ENCODE measurements at places on chromosomes 7 and 10.

DNA sequence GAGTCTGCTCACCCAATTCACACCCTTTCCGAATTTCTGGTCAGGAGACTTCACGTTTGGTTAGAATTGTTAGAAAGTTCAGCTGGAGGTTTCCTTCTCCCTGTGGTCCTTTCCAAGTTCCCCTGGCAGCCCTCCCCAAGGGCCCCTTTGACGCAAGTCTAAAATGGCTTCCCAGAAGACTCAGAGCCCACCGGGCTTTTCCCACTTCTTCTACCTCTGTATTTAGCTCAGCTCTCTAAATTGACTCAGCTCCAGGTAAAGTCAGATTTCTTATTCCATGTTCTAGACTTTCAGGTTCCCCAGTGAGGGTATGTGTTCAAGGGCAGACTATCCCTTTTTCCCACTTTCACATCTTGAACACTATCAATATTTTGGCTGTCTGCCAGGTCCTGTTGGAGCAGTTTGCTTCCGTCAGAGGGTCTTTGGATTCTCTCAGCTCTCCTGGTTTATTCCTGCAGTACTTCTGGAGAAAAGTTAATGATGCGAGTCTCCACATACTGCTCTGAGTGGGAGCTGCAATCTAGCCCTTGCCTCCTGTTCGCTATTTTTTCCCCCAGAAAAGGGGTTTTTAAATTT is 53.1 kb upstream of the ZNF273 start:
- DNase-seq: no peak

DNA sequence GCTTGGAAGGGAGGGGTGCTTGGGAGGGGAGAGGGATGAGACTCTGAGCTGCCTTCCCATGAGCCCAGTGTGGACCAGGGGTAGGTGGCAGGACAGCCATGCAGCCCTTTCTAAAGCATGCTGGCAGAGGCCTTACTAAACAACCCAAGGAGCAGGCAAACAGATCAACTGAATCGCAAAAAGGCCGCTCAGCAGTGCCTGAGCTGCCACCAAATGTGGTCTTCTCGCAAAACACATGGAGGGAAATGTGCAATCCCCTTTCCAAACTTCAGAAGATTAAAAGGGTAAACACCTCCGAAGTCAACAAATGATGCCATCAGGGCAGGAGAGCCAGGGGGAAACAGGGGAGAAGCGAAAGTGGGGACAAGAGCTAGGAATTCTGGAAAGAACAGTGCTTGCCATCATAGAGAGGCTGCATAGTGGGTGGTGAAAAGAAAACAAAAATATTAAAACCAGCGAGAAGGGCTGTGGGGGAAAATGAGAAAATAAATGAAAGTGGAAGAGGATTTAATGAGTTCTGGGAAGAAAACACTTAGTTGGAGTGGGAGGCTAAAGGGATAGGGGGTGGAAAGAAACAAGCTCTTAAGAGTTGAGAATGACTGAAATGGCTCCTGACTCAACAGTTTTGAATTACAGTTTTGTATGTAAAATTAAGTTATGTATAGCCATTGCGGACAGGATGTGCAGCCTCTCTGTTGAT is 62.2 kb upstream of the ZNF32 start:
- no peak for DNase-seq

- DNase-seq: no peak
Observed at GRCh38 chr10:124204726-124205125, 111.3 kb upstream of the CHST15 start.

DNA sequence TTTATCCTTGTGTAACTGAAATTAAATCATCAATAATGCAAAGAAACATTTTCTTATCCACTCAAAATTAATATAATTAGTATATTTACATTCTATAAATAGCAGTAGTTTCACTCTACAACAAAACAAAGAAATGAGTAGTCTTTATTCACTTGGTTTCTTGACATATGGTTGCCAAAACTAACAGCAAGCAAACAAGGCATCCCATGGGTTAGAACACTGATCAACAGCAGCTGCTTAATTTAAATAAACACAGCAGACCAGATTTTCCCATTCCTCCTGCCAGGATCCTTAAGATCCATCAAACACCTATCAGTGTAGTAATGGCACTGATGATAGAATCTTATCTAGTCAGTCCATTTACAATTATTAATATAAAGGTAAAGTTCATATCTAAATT is 22.1 kb downstream of the NCAPG2 start:
- DNase-seq: no peak

GRCh38 chr10:107440741-107441140 is 276.2 kb upstream of the SORCS1 start:
- DNase-seq: no peak

GRCh38 chr10:7389346-7389745 is 21.5 kb downstream of the SFMBT2 start:
- DNase-seq: no peak

- no peak for DNase-seq
Observed at GRCh38 chr7:20749906-20750305, 36.8 kb downstream of the SP8 start.

- no peak for DNase-seq
Observed at GRCh38 chr10:101225846-101226421, 3.3 kb downstream of the LBX1 start.

DNA sequence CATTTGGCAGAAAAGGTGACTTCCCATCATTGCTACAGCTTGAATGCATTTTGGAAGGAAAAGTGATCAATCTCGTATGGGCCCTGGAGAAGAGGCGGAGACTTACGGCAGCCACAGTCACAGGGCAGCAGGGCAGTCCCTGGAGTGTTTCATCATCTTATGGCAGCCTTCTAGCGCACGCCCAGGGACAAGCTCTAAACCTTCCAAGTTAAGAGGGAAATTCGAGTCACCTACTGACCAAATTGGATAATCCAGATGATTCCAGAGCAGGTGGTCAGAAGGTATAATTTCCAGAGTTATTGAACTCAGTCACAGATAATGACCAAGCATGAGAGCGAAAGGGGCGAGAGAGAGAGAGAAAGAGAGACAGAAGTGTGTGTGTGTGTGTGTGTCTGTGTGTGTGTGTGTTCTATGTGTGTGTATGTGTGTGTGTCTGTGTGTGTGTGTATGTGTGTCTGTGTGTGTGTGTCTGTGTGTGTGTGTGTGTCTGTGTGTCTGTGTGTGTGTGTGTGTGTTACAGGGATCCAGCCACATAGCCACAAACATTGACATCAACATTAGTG is 123.7 kb upstream of the ADAM12 start:
- DNase-seq: no peak

DNA sequence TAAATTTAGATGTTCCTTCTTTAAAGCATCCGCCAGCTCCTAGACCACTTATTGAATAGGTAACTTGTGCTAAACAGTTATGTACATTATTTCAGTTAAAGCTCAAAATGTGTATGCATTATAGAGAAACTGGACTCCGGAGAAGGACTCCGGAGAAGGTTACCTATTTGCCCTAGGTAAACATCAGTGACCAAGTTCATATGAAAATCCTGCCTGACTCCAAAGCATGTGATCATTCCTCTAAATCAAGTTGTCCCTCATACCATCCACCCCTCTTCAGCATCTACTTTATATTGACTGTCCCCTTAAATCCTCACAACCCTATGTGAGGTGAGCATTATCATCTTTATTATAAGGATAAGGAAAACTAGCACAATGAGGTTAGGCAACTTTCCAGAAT is 147.5 kb downstream of the SRPK2 start:
- DNase-seq: no peak

GRCh38 chr7:47453093-47454061 is 128.5 kb downstream of the TNS3 start:
- no peak for DNase-seq

GRCh38 chr10:68208424-68209042 is 23.4 kb downstream of the ATOH7 start:
- peak; percentile 33 for DNase-seq

DNA sequence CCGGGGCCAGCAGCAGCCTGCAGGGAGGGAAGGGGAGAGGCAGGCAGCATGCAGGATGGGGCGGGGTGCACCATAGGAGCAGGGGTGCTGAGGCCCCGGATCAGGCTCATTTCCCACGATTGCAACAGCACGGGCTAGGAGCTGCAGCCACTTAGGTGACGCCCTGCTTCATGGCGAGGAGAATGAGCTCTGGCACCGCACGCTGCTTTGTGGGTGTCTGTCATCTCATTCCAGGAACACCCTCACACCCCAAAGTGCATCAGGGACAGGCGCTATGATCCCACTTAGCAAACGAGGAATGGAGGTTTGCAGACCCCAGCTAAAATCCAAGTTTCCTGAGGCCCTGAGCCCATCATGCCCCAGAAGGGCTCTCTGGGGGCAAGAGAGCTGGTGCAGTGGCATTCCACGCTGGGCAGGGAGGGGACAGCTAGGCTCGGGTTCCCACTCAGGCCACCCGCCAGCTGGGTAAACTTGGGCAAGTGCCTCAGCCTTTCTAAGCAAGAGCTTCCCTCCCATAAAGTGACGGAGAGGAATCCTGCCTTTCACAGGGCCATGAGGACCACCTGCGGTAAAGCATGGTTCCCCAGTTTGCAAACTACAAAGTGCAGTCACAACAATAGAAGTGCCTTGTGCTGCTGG is 9.3 kb downstream of the KCNH2 start:
- DNase-seq: no peak

- DNase-seq: no peak
Observed at GRCh38 chr7:157544980-157545680, 208.3 kb downstream of the DNAJB6 start.

DNA sequence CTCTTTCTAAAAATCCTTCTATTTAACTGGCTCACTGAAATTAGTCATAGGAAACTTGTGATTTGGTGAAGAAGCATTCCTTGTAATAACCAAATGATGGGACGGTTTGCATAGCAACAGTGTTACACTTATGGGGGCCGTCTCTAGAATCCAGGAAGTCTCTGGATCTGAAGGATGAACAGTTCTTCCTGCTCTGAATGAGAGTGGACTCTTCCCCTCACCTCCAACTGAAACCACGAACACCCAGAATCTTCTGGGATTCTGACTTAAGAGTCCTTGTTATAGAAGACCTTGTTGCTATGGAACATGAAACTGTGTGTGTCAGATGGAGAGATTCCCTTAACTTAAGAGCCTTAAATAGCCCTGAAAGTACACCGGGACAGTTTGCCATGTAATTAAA is 23.2 kb downstream of the NOLC1 start:
- DNase-seq: no peak

DNA sequence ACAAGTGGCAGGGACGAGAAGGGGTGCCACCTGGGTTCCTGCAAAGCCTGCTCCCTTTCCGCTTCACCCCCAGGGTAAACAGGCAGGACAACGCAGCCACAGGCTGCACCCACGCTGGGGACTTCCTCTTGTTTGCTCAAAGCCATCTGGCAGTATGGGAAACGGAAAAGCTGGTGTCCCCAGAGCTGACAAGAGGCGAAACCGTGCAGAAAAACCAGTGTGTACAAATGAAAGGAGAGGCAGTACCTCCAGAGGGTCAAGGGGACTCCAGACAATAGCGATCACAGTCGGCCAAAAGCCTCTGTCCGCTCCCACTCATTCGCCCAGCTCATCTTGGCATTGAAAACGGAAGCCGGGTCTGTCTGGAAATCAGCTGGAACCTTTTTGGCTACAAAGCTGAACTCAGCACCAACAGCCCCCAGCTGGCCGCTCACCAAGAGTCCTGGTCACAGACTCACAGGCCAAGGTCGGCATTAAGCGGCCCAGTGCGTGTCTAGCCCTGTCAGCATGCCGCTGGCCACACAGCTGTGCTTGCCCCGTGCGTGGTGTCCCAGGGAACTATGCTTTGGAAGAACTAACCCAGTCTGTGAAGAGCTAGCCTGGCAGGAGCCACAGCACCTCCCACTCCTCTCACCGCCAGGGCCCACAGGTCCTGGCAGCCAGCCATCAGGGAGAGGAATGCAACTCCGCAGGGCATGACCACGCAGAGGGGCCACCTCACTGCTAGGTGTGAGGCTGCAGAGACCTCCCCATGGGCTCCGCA is 10.4 kb downstream of the TNS3 start:
- DNase-seq: no peak

DNA sequence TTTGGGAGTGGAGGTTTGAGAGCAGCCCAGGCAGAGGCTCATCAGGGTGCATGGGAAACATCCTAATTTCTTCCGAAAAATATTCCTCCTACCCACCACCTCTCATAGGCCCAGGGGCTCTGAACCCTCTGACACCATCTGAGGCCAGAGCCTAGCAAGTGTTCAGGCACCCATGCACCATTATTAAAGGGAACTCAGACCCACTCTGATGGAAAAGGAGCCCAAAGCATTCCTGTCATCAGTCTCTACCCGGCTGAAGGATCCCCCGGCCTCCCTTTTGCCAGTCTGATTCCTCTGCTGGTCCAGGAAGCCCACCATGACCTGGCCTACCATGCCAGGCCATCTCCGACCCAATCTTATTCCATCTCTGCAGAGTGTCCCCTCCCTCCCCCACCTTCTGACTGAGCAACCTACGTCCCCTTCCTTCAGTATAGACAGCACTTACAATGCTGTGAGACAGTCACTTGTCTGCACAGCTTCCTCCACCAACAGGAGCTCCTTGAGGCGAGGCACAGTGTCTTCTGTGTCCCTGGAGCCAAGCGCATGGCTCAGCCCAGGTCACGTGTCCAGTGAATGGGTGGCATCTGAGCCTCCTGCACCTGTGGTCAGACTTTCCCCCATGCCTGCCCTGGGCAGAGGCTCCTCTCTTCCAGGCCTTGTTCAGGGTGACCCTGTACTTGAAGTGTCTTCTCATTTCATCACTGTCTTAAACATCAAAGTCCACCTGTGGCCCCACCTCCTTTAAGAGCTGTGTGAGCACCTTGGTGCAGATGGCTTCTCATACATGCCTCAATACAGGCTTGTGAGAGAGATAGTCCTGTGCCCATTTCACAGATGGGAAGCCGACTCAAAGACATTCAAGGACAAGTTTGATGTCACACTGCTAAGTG is 889 bp upstream of the GPR15LG start:
- no peak for DNase-seq

DNA sequence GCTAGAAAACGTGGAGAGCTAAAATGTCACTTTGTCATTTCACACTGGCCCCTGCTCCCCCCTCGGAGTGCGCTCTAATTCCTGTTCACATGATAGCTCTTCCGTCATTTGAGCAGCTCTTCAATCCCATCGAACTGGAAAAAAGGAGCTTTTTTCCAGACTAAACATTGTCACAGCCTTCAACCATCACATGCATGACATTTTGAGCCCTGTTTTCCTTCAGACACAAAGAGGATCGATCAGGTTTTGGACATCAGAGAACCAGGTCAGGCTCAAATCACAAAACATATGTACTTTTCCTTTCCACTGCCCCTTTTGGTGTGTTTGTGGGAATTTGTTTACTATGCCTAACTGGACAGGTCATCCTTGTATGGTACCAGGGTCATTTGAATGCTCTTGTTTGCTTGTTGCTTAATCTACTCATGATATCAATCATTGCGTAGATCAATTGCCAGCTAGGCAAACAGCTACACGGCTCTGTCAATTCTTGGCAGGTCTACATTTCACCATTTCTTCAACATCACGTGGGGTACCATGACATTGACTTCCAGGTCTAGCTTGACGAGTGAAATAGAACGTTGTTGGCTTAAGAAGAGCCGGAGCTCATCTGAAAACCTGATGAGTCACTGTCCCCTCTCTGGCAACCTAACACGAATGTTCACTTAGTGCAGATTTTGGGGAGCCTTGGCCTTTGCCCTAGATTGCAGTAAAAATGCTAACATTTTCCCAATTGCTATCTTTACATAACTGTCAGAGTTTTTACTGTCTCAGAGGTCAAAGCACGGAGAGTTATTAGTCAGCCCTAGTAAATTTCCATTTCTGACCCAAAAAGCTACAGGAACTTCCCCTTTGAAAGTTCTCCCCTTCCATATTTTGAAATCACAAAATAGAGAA is 87.3 kb downstream of the LYZL2 start:
- no peak for DNase-seq

Data from activated CD4-positive, alpha-beta T cell treated with anti-CD3 and anti-CD28 coated beads for 48 hours (primary cell).